ENCODE measurements at places on chromosomes 2 and 18.

DNA sequence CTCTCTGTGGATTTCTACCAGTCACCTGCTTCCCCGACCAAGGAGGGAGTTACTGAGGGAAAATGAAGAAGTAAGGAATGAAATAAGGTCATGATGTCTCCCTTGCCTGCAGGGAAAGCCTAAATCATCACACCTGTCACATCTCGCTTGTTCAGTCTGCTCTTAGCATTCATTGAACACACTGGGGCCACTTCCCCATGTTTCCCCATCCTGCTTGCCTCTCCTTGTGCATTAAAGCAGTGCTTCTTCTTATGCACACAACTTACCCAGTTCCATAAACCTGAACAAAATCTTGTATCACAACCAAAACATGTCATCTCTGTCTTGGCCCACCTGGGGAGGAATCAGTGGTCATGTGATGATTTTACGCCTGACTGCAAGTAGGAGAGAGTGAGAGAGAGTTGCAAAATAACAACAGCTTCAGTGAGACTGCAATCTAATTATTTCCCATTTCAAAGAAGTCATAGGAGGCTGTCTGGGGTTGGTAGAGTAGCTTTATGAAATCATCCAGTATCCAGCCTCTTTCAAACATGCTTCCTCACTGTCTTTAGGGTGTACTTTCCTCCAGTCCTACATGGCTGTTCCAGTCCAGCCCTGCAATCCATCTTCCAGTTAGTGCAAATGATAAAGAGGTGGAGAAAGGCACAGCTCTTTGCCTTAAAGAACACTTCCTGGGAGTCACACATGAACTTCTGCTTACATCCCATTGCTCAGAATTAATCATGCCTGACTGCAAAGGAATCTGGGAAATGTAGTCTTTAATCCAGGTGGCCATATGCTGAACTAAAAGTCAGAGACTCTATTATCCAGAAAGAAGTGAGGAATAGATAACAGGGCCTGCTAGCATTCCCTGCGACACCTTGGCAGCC is 220.1 kb downstream of the HAUS1 start:
- peak; percentile 46 for DNase-seq

DNA sequence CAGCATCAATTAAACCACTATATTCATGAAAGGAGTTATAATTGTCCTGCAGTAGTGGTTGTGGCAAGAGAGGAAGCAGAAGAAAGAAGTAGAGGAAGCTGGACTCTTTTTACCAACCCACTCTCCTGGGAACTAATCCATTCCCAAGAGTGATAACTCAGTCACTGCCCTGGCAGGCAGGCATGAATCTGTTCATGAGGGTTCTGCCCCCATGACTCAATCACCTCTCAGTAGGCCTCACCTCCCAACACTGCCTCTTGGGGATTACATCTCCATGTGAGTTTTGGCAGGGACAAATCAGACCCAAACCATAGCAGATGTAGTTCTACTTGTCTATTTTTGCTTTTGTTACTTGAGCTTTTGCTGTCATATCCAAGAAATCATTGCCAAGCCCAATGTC is 232.7 kb upstream of the MAP2 start:
- DNase-seq: no peak

- DNase-seq: no peak
Measured at GRCh38 chr18:13643261-13643751, 83.1 kb downstream of the FAM210A start.

DNA sequence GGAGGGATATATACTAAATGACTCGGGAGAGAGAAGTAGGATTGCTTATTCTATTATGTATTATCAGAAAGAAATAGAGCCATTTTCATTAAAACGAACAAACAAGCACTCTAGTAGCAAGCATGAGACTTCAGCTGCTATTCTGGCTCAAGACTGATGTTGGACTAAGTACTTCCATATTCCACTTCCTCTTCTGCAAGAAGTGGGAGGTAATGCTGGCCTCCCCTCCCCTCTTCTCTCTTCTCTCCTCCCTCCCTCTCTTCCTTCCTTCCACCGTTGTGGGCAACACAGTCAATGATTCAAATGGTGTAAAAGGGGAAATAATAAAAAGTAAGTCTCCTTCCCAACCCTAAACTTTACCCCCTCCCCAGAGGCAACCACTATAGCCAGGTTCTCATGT is 62.6 kb downstream of the EMX1 start:
- peak; percentile 49 for DNase-seq

DNA sequence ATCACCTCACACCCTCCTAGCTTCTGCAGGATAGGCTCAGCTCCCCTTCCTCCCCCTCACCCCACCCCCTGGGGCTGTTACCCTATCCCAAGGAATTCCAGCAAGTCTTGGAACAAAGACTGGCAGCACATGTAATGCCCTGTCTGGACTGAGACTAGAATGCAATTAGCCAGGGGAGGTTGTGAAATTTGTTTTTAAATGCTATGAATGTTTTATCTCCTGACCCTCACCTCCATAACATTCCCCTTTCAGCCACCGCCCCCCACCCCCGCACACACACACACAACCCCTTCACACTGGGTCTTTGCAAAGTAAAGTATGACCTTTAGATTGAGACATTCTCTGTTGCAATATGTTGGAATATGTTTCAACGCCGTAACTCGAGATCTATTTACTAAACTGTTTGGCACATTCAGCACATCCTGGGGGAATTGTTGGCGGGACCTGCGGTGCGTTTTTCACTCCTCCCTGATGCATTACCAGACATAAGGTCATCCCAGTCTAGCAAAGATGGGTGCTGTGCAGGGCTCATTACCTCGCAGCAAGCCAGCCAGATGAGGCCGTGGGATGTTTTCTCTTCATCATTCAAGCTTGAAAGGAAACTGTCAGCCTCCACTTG is 290.7 kb upstream of the SLC14A2 start:
- DNase-seq: no peak

DNA sequence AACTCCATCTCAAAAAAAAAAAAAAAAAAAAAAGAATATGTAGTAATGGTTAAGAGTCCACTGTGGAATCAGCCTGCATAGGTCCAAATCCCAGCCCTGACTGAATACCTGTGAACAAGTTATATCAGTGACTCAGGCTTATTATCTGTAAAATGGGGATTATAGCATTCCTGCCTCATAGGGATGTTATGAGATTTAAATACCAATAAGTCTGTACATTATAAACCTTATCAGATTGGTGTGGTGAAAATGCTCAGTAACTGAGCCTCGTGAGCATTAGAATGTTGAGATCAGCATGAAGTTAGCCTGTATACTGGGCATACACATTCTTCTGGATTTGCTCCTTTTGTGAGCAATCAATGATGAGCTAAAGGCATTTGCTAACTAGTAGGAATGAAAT is 3.0 kb upstream of the AMMECR1L start:
- no peak for DNase-seq

DNA sequence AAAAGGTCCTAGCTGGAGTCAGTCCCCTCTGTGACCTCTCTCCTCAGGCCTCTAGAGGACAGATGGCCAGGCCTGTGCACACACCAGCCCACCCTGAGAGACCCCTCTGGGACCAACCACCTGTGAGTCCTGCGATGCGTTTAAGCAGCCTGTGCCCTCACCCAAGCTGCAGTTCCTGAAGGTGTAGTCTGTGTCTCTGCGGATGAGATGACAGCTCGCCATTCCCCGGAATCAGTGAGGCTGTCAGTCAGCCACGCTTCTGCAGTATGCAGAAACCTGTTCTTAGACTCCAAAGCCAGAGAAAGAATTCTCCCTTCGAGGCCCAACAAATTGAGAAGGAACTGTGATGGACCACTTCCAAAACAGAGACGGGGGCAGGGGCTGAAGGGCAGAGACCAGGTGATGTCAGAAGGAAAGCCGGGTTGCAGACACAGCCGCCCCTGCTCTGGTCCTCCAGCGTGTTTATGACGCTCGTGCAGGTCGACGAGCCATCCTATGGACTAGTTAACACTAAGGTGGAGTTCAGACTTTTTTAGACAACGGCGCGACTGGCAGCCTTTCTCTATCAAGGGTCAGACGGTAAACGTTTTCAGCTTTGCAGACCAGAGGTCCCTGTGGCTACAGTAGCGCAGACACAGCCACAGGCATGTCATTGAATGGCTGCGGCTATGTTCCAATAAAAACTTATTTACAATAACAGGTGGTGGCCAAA is 10.2 kb downstream of the MTERF4 start:
- no peak for DNase-seq

GRCh38 chr2:108605947-108606346 is 71.7 kb downstream of the LIMS1 start:
- DNase-seq: no peak

GRCh38 chr2:196101325-196101991 is 32.8 kb upstream of the DNAH7 start:
- DNase-seq: peak; percentile 27

GRCh38 chr2:198168651-198169050 is 364.3 kb downstream of the PLCL1 start:
- no peak for DNase-seq

GRCh38 chr18:21057112-21057511 is 54.5 kb downstream of the ROCK1 start:
- DNase-seq: no peak
